ENCODE measurements at places on chromosomes 7 and 10.

- no peak for DNase-seq
Observed at GRCh38 chr10:47253030-47253637, 46.9 kb upstream of the GDF10 start.

DNA sequence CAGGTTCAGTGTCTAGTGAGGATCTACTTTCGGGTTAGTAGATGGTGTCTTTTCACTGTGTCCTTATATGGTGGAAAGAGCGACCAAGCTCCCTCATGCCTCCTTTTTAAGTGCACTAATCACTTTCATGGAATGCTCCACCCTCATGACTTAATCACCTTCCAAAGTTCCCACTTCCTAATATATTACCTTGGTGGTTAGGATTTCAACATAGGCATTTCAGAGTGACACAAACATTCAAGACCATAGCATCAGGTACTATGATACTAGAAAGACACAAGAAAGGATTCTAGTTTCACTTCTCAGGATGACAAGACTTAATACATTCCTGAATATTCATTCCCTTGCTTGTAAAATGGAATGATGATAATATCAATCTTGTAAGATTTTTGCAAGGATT lies 119.1 kb upstream of the FAM3C start:
- no peak for DNase-seq

- DNase-seq = no peak
Observed at GRCh38 chr7:99557940-99558305, 519 bp upstream of the ZNF655 start.

DNA sequence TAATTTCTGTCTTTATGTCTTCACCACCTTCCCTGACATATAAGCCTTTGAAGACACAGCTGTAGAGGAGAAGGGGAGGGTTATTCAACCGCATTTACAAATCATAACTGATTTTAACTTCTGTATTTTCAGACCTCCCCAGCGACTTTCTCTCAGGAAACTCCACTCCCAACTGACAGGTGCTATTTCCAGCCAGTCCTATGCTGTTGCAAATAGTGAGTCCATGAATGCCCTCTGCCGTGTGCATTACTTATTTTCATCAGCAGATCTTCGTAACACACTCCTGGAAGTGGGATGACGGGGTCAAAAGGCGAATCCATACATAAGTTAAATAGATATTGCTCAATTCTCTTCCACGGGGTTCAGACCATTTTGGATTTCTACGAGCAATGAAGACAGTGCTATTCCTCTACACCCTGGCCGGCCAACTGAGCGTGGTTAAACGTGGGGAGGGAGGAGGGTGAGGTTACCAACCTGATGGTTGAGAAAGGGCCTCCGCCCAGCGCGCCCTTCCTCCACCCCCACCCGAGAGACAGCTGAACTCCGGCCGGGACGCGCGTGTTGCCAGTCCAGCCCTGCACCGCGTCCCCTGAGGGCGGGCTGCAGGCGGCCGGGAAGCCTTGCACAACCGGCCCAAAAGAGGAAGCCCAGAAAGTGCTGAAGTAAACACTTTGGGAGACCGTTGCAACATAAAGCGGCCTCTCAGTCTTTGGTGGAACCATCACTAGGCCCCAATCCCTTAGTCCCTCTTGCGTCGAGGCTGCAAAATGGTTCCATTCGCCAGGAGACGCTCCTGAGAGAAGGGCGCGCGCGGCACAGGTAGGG lies at the start of gene APBB1IP:
APBB1IP (plus strand) TSS at position 705 of the 825 bp plus-strand sequence. CDS start 53,986 bp downstream, outside the sequence.
- no peak for DNase-seq

DNA sequence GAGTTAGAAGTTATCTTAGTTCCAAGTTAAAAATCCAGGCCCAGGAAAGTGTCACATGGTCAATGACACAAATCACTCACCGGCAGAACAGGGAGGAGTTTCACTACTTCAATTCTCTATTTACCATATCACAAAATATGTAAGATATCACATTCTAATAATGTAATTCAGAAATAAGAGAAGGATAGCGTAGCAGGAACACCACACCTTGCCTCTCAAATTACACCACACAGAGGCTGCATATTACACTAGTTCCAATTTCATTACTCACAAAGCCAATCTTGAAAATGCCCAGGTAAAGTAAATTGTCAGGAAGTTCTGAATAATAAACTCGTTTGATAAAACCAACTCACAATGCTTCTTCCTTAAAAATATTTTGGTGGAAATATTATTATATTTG lies 169.2 kb downstream of the CTTNBP2 start:
- no peak for DNase-seq

DNA sequence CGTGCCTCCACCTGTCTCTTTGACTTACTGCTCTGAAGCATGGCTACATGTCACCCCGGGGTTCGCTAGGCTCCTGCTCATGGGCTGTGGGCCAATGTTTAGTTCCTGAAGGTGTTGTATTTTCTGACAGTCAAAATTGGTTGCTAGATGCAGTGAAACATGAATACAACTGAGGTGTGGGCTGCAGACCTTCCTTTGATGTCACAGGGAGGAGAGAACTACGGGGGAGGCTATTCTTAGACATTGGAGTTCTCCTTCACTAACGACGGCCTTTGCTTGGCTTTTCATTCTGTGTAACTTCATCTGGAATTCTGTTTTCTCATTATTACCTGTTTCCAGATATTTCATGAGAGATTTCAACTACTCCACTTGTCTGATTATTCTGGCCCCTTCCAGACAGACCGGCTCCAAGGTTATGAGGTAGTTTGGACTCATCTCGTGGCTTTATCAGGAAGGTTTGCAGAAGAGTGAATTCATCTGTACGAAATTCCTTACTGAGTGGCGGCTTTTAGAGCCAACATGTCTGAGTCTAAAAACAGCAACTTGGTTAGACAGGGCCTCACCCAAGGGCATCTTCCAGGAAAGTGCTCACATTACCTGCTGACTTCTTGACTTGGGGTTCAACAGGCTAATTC lies 774.7 kb downstream of the SUGCT start:
- DNase-seq = no peak

- no peak for DNase-seq
Observed at GRCh38 chr7:101936611-101937231, 119.3 kb downstream of the CUX1 start.

DNA sequence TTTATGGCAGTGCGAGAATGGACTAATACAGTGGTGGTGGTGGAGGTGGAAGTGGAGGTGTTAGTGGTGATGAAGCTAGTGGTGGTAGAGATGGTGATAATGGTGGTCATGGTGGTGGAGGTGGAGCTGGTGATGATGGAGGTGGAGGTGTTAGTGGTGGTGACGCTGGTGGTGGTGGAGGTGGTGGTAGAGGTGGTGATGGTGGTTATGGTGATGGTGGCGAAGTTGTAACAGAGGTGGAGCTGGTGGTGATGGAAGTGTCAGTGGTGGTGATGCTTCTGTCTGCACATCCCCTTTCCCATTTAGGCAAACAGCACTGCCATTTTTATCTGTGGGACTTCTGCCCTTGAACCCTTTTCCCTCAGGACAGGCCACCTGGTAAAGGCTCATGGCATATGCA lies 7.4 kb upstream of the PTPRN2 start:
- no peak for DNase-seq

GRCh38 chr10:64519831-64520230 lies 998.6 kb downstream of the REEP3 start:
- no peak for DNase-seq

- no peak for DNase-seq
Observed at GRCh38 chr10:53978301-53978700, 822.7 kb downstream of the PCDH15 start.

- no peak for DNase-seq
Observed at GRCh38 chr10:60346661-60347060, 43.0 kb downstream of the ANK3 start.

- DNase-seq = no peak
Observed at GRCh38 chr10:70552586-70552985, 50.0 kb downstream of the PRF1 start.

- no peak for DNase-seq
Observed at GRCh38 chr10:22473044-22473443, 127.7 kb downstream of the SPAG6 start.

- DNase-seq = no peak
Observed at GRCh38 chr10:30384701-30385201, 35.7 kb upstream of the MTPAP start.

DNA sequence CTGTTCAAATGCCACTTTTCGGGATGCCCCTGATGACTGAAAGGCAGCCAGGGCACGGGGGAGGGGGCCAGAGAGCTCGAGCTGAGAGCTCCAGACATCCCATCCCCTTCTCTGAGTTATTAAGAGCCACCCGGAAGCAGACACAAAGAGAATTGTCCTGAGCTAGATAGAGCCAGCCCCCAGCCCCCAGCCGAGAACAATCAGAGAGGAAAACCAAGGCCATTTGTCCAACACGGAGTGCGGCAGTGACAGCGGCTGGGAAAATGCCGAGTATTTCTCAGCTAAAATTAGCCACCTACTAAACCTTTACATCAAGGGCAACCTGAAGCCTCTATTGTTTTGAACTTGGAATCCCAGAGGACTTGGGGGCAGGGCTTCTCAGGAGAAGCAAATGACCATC lies 51.0 kb downstream of the UNC5B start:
- no peak for DNase-seq

GRCh38 chr10:13291061-13291460 lies 8.8 kb downstream of the PHYH start:
- DNase-seq = no peak

GRCh38 chr10:76695069-76695468 lies 942.5 kb downstream of the KCNMA1 start:
- DNase-seq = no peak

- no peak for DNase-seq
Observed at GRCh38 chr7:45700556-45700955, 126.4 kb downstream of the ADCY1 start.

DNA sequence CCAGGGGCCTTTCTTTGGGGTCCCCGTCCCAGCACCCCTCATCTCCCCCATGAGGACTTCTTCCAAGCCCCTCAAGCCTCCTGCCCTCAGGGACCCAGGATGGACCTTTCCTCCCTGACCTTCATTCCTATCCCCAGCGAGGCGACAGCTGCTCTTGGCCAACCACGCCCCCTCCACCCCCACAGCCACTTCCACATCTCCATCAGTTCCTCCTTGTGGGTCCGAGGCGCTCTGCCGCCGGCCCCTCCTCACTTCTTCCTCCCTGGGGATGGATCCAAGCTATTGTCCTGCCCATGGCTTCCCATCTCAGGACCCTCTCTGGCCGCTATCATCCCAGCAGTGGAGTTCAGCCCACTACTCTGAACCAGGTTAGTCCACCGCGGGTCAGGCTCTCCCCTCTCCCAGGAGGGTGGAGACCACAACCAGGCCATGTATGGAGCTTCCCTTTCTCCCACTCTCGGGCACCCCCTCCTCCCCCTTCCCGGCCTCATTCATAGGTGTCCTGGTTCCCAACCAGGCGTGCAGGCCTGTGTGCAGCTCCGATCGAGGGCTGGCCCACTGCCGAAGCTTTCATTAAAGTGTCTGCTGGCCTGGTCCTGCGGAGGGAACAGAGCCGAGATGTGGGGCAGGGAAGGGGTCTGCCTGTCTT lies 1.7 kb upstream of the SH2B2 start:
- no peak for DNase-seq

DNA sequence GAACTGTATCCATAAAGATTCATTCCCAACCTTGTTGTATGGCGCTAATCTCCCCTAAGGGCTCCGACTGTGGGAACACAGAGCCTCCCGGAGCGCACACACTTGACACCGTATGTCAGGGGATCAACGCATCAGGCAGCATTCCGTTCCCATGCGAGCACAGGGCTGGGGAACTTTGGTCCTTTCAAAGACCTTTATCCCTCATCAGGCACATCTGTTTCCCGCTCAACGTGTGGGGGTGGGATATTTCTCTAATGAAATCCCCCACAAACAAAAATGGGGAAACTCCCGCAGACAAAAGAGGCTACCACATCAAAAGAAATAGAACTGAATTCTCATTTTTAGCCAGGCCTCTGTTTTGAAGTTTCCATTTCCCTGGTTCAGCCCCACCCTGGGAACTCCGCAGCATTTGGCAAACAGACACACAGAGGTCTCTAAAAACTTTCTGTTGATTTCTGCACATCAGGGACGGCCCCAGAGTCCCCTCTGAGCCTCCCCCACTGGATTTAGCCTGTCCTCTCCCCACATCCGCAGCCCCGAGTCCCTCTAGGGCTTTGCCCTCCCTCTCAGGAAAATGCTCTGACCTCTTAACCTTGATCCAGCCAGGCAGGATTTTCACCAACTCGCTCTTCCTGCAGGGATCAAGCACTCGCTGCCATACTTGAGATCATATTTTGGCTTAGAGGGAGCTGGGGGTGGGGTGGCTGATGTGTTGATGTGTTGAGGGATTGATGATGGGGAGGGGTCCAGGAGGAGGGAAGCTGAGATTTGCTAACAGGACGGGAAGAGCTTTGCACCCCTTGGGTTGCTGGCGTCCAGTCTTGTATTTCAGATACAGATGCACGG lies 6.6 kb downstream of the CPA5 start:
- no peak for DNase-seq

DNA sequence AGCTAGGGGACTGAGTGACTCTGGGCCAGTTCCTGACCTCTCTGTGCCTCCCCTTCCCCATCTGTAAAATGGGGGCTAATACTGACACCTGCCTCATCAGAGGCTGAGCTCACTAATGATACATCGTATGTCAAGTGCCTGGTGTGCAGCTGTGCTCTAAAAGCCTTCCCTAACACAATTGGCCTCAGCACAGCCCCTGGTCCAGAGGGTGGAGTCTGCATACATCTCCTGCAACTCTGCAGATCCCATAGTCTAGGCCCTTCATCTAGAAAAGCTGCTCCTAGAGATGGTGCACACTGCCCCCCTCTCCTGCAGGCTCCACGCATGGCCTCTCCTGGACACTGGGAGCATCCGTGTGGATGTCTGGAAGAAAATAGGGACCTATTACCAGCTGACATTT lies 255.0 kb downstream of the RPS24 start:
- DNase-seq = no peak

GRCh38 chr10:104587751-104588150 lies 53.3 kb upstream of the SORCS3 start:
- no peak for DNase-seq

- DNase-seq = no peak
Observed at GRCh38 chr7:121005996-121006584, 17.6 kb downstream of the CPED1 start.

DNA sequence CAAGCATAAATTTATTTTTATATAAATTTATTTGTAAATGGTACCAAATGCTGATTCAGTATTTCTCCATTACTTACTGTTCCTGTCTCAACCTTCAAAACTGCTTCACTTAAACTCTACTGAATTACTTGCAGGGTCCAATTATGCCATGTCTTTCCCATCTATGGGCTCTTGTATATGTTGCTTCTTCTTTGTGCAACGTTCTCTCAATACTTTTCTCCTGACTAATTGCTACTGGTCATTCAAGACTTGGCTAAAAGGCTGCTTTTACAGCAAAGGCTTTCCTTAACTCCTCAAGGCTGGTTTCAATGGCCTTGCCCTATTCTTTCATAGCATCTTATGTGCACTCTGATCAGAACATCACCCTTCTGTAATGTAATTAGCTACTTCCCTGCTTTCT lies 67.9 kb downstream of the RNLS start:
- DNase-seq = no peak
